ENCODE measurements at places on chromosomes 3 and 15. TPM values are rescaled to one million over a fixed set of nuclear protein-coding genes. Genes with fewer than 3 reads are reported as not detected.

DNA sequence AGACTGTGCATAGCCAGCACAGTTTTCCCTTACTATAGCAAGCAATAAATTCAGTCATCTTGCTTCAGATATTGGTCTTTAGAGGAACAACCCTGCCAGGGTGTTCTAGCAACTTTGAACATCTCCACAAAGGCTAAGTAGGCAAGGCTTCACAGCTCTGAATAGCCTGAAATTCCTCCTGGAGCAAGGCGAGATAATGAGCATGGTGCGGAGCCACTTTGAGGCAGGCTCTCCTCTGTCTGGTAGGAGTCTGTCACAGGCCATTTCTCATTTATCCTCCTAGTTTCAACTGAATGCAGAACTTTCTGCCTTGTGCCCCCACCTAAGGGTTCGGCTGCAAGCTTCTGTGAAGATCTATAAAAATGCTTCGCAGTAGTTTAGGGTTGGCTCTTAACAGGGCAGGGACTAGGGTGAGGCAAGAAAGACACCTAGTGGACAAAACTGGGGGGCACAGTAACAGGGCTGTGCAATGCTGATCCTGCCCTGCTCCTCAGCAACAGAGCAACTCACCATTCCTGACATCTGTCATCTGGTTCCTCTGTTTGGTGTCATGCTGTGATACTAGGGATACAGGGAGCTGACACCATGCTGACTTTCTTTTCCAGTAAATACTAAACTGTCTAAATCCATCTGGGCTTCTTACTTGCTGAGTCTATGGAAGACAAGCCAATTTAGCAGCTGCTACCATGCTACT lies 16.6 kb upstream of the EHHADH start:
- DNase-seq, result peak; percentile 10

DNA sequence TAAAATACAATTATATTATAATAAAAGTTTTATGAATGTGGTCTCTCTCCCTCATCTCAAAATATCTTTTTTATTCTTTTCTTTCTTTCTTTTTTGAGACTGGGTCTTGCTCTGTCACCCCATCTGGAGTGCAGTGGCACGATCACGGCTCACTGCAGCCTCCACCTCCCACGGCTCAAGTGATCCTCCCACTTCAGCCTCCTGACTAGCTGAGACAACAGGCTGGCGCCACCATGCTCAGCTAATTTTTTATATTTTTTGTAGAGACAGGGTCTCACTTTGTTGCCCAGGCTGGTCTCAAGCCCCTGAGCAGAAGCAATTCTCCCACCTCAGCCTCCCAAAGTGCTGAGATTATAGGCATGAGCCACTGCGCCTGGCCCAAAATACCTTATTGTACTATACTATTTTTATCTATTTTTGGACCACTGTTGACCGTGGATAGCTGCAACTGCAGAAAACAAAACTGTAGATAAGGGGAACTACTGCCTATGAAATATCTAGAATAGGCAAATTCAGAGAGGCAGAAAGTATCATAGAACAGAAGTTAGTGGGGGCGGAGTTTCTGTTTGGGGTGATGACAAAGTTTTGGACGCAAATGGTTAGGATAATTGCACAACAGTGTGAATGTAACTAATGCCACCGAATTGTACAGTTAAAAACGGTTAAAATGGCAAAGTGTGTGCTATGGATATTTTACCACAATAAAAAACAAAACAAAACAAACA lies 66.6 kb downstream of the SLC12A8 start:
- no peak for DNase-seq

DNA sequence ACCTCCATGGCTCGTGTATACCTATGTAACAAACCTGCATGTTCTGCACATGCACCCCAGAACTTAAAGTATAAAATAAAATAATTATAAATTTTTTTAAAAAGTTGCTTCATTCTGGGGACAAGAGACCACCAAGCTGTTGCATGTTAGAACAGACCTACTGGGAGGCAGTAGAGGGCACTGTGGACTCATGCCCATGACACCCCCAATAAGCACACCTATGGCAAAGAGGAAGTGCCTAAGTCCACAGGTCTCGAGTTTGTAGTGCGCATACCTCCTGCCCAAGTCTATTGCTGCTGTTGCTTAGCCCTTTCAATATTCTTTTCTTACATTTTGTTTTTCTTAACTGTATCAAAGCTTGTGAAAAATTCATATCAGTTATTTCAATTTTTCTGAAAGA lies 267.9 kb upstream of the THBS1 start:
- DNase-seq, result no peak

- no peak for DNase-seq
Observed at GRCh38 chr15:34252545-34252944, 27.7 kb downstream of the EMC4 start.

DNA sequence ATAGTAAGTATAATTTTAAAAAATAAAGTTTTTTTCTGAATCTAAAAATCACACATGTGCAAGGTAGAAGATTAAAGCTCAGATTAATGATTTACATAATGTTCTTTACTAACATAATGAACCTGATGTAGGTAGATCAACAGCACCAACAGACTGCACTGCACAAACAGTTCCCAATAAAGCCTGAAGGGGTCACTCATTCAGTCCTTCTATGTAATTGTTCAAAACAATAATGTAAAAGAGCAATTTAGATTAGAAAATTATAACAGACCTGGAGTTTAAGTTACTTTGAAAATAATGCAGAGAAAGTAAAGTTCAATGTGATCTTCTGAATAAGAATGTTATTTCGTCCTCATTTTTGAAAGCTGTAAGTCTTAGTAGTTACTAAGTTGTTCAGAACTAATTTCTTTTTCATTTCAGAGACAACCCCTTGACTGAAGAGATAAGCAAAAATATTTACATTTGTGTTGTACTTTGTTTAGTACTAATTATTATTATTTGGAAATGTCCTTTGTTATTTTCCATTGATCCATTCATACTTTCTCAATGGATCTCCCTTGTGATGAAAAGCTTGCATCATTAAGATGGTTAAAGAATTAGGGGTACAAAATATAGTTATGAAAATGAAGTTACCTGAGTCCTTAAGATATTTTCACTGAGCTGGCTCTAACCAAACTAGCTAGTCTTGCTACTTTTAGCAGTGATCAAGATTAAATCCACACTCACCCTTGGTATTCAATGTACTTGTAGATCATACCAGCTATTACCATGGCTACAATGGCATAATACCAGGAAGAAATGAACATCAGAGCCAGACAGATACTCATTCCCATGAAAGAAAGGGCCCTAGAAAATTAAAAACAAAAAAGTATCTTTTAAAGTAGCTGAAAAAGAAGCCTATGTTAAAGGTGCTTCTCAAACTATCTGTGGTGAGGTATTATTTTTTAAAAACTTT lies 16.8 kb downstream of the EMC4 start:
- peak; percentile 45 for DNase-seq

The CLSTN2 gene
- 20.1 TPM for total RNA-seq

The CYP1A2 gene
- total RNA-seq, result not detected

Measured in tongue (tissue), 3 donors.